ENCODE measurements at places on chromosomes 12 and 14. TPM values are rescaled to one million over a fixed set of nuclear protein-coding genes. Genes with fewer than 3 reads are reported as not detected.

DNA sequence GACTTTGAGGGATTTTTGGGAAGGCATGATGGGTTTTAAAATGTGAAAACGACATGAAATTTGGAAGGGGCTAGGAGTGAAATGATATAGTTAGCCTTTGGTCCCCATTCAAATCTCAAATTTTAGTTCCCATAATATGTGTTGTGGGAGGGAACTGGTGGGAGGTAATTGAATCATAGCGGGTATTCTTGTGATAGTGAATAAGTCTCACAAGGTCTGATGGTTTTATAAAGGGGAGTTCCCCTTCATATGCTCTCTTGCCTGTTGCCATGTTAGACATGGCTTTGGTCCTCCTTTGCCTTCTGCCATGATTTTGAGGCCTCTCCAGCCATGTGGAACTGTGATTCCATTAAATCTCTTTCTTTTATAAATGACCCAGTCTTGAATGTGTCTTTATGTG, 72.8 kb downstream of the SLC16A7 start:
- no peak overlapping the region for H3K4me3 ChIP-seq
- no peaks in the 10 kb centered on the region for H3K36me3 ChIP-seq
- no peak for DNase-seq
- no peaks in the 10 kb centered on the region for H3K4me1 ChIP-seq
- H3K27me3 ChIP-seq = no peaks in the 10 kb centered on the region
- H3K27ac ChIP-seq = no peak overlapping the region

DNA sequence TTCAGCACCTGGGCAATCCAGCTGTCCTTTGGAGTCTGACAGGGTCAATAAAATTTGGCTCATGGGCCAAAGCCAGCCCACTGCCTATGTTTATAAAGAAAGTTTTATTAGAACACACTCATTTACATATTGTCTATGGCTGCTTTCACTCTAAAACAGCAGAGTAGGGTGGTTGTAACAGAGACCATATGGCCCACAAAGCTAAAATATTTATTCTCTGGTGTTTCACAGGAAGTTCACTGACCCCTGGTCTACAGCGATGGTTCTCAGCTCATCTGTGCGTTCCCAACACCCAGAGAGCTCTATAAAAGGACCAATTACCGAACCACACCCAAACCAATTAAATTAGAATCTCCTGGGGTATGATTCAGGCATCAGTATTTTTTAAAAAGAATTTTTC, 37.7 kb upstream of the RTRAF start:
- peaks cover 12% of the 10 kb centered on the region for H3K36me3 ChIP-seq
- no peak overlapping the region for H3K27ac ChIP-seq
- H3K27me3 ChIP-seq = no peaks in the 10 kb centered on the region
- no peak for DNase-seq
- no peak overlapping the region for H3K4me3 ChIP-seq
- H3K4me1 ChIP-seq = no peaks in the 10 kb centered on the region

- H3K27me3 ChIP-seq = no peaks in the 10 kb centered on the region
- H3K36me3 ChIP-seq = no peaks in the 10 kb centered on the region
- H3K4me1 ChIP-seq = no peaks in the 10 kb centered on the region
- no peak overlapping the region for H3K4me3 ChIP-seq
Observed at GRCh38 chr12:80857311-80857710, 80.4 kb downstream of the LIN7A start.

- H3K27ac ChIP-seq = no peak overlapping the region
- no peaks in the 10 kb centered on the region for H3K27me3 ChIP-seq
- H3K4me1 ChIP-seq = peaks cover 15% of the 10 kb centered on the region
- DNase-seq = no peak
- no peak overlapping the region for H3K4me3 ChIP-seq
Observed at GRCh38 chr12:95634622-95635621, 83.6 kb upstream of the USP44 start.

DNA sequence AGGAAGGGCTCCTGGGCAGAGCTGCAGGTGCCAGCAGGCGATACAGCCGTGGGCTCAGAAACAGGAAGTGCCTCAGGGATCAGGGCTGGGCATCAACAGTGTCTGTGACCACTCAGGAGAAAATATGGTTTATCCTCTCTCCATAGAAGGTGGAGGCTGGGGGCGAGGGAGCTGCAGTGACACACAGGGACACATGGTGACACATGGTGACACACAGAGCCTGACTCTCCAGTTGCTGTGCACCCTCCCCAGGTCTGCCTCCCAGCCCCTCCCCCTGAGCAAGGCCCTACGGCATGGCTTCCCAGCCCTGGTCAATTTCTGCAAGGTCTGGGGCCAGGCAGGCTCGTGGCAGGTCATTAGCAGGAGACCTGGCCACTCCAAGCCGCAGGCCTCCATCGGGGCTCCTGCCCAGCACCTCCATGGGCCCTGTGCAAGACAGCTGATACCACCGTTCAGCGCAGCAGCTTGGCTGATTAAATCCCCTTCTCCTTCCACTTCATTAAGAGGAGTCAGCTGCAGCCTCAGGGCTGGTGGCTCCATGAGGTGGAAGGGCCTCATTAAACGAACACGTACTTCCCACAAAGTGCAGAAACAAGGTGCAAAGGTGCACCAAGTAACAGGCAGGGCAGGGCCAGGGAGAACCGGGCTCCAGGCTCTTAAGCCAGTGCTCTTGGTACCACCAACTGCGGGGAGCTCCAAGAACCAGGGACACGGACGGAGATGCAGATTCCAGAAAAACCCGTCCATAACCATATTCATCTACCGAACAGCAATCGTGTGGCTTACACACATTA, 60.7 kb downstream of the CCNK start:
- DNase-seq = no peak
- no peak overlapping the region for H3K27ac ChIP-seq
- H3K4me1 ChIP-seq = peaks cover 18% of the 10 kb centered on the region

Gene PTPN11
- 87.5 TPM for total RNA-seq

- H3K4me1 ChIP-seq = no peaks in the 10 kb centered on the region
- H3K27me3 ChIP-seq = no peaks in the 10 kb centered on the region
- no peak for DNase-seq
- no peak overlapping the region for H3K4me3 ChIP-seq
- no peak overlapping the region for H3K27ac ChIP-seq
- no peaks in the 10 kb centered on the region for H3K36me3 ChIP-seq
Observed at GRCh38 chr12:57444744-57445143, 10.2 kb downstream of the INHBC start.

- H3K4me3 ChIP-seq = no peak overlapping the region
- peak overlapping the region; percentile 18 for H3K27ac ChIP-seq
- no peaks in the 10 kb centered on the region for H3K27me3 ChIP-seq
- H3K36me3 ChIP-seq = no peaks in the 10 kb centered on the region
- no peak for DNase-seq
Observed at GRCh38 chr12:15151161-15152091, 69.8 kb downstream of the RERG start.

Gene CD69
- total RNA-seq = 11.4 TPM

GRCh38 chr12:3046441-3047200, 30.6 kb upstream of the TSPAN9 start:
- H3K36me3 ChIP-seq = no peaks in the 10 kb centered on the region
- H3K4me1 ChIP-seq = peaks cover 11% of the 10 kb centered on the region
- DNase-seq = peak; percentile 70

- H3K36me3 ChIP-seq = no peaks in the 10 kb centered on the region
- H3K27me3 ChIP-seq = no peaks in the 10 kb centered on the region
- no peak overlapping the region for H3K4me3 ChIP-seq
- H3K4me1 ChIP-seq = no peaks in the 10 kb centered on the region
Observed at GRCh38 chr14:76682367-76682766, 78.9 kb upstream of the VASH1 start.

Gene NELL2
- 6.6 TPM for total RNA-seq

- peak overlapping the region; percentile 97 for H3K4me3 ChIP-seq
- DNase-seq = no peak
- H3K36me3 ChIP-seq = peaks cover 43% of the 10 kb centered on the region
- peaks cover 32% of the 10 kb centered on the region for H3K4me1 ChIP-seq
- no peaks in the 10 kb centered on the region for H3K27me3 ChIP-seq
Observed at GRCh38 chr14:93186956-93187355, 1.8 kb downstream of the LYSET start.

DNA sequence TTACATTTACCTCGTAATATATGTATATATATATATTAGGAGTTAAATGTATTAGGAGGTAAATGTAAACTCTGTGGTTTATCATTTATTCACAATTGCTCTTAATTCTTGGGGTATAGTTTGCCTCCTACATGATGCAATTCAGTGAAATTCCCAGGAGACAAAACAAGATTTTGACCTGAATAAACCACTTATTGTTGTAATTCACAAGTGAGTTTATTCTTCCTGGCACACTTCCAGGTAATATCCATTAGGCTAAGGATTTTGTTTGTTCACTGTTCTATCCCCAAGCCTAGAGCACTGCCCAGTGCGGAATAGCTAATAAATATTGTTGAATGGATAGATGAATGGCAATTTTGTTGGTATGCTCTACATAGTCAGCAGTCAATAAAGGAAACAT, 3.0 kb downstream of the SMIM10L1 start:
- no peak for DNase-seq
- no peaks in the 10 kb centered on the region for H3K36me3 ChIP-seq
- H3K27me3 ChIP-seq = no peaks in the 10 kb centered on the region
- H3K4me1 ChIP-seq = peaks cover 28% of the 10 kb centered on the region
- H3K4me3 ChIP-seq = no peak overlapping the region

DNA sequence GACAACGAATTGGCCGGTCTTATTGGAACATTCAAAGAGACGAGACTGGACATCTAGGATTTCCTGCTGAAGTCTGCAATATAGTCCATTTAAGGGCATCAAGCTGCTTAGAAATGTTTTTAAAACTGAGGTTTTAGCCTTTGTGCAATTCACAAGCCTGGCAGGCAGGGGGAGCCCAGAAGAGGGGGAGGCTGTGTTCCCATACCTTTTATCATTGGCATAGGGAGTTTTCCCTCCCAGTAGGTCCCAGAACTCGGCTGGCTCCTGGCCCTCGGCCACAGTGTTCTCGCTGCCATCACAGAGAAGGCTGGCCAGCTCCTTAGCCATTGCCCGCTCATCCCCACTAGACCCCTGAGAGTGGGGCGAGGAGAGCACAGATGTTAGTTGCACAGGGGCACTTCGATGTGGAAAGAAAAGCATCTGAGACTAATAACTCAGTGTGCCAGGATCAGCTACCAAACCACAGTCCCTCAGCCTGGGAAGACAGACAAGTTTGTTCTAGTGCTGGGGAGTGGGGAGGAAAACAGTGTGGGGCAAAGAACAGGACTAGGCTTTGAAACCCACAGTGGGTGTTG, 15.1 kb downstream of the AVIL start:
- peak overlapping the region; percentile 14 for H3K27ac ChIP-seq
- DNase-seq = no peak
- H3K4me3 ChIP-seq = no peak overlapping the region
- H3K27me3 ChIP-seq = no peaks in the 10 kb centered on the region

GRCh38 chr14:22689199-22689598, 45.0 kb upstream of the OR6J1 start:
- DNase-seq = no peak
- H3K36me3 ChIP-seq = no peaks in the 10 kb centered on the region
- no peak overlapping the region for H3K27ac ChIP-seq
- H3K4me3 ChIP-seq = no peak overlapping the region
- H3K4me1 ChIP-seq = peaks cover 7% of the 10 kb centered on the region

Gene KCNC2
- total RNA-seq = not detected

GRCh38 chr12:2397356-2398045, 344.7 kb downstream of the CACNA1C start:
- no peak for DNase-seq
- H3K4me1 ChIP-seq = peaks cover 16% of the 10 kb centered on the region
- H3K27me3 ChIP-seq = no peaks in the 10 kb centered on the region
- H3K27ac ChIP-seq = no peak overlapping the region

DNA sequence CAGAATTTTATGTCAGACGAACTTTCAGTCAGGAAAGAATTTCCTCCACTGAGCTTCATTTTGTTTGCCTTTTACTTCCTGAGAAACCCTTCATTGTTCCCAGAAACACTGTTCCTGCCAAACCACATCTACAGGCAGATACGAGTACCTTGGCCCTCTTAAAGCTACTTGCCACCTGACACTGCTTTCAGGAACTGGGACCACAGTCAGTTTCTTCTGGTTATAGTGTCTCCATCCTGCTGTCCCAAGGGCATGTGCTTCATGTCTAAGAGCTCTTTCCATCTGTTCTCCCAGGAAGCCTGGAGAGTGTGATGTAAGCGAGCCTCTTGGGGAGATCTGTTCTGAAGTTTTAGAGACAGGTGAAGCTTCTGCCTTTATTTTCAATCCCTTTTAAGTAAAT, 161.7 kb upstream of the PLEKHA5 start:
- no peak overlapping the region for H3K4me3 ChIP-seq
- H3K27ac ChIP-seq = no peak overlapping the region
- no peaks in the 10 kb centered on the region for H3K4me1 ChIP-seq
- H3K27me3 ChIP-seq = no peaks in the 10 kb centered on the region
- no peak for DNase-seq
- no peaks in the 10 kb centered on the region for H3K36me3 ChIP-seq

DNA sequence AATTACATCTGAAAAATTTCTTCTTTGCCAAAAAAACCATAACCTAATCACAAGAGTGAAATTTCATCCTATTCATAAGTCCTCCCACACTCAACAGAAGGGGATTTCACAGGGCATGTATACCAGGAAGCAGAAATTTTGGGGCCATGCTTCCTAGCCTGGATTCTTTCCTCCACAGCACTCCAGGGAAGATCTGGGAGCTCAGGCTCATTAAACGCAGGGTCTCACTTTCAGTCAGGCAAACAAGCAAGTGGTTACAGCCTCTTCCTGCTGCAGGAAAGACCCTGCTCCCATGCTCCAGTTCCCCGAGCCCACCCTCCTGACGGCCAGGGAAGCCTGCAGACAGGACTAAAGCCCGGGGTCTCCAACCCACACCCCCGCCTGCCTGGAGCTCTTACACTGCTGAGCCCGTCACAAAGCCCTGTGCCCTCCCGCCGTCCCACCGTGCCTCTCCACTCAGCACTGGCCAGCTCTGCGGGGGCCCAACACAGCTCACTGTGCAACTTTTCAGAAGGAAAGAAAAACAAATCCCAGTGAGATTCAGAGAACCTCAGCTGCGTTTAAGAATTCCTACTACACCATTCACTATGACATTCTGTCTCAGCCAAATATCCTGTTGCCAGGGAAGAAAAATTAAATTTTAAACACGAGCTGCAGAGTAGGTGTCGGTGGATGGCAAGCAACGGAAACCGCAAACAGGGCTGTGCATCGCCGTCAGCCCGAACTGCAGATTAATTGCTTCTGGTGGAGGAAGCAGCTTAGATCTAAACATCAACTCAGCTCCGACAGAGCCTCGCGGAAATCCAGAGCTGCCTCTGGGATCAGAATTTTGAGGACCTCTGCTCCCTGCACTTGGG, 106.7 kb upstream of the SFSWAP start:
- H3K27me3 ChIP-seq = peaks cover 5% of the 10 kb centered on the region
- H3K27ac ChIP-seq = no peak overlapping the region
- no peaks in the 10 kb centered on the region for H3K36me3 ChIP-seq
- H3K4me3 ChIP-seq = no peak overlapping the region
- peaks cover 18% of the 10 kb centered on the region for H3K4me1 ChIP-seq

Gene SMIM41
- 4.3 TPM for total RNA-seq

Gene KRT6B
- total RNA-seq = not detected
